Smooth muscle cell of the pulmonary artery (primary cell): ENCODE measurements at places on chromosomes 6 and 20. TPM values are rescaled to one million over a fixed set of nuclear protein-coding genes. Genes with fewer than 3 reads are reported as not detected.

The KHDC3L gene
- total RNA-seq = not detected in 2 replicates

The PAK5 gene
- total RNA-seq = 0.03 TPM in 1 of 2 replicates, not detected in the other

The CST4 gene
- 0.33 and 0.50 TPM in 2 replicates for total RNA-seq

The HELZ2 gene
- total RNA-seq = 42.8 and 56.6 TPM in 2 replicates

The CPNE5 gene
- total RNA-seq = 0.17 and 0.20 TPM in 2 replicates
